Activated CD4-positive, alpha-beta T cell treated with anti-CD3 and anti-CD28 coated beads, Interleukin-2, amount 50 U/mL, for 1 hour (primary cell): ENCODE measurements at places on chromosomes 1 and 21.
A peak's percentile ranks its signal among the peaks of the same experiment; 100 is the strongest.

GRCh38 chr1:59776960-59777852 is 37.5 kb upstream of the HOOK1 start:
- DNase-seq = no peak

- no peak for DNase-seq
Observed at GRCh38 chr1:56897150-56898004, 42.8 kb downstream of the C8A start.

DNA sequence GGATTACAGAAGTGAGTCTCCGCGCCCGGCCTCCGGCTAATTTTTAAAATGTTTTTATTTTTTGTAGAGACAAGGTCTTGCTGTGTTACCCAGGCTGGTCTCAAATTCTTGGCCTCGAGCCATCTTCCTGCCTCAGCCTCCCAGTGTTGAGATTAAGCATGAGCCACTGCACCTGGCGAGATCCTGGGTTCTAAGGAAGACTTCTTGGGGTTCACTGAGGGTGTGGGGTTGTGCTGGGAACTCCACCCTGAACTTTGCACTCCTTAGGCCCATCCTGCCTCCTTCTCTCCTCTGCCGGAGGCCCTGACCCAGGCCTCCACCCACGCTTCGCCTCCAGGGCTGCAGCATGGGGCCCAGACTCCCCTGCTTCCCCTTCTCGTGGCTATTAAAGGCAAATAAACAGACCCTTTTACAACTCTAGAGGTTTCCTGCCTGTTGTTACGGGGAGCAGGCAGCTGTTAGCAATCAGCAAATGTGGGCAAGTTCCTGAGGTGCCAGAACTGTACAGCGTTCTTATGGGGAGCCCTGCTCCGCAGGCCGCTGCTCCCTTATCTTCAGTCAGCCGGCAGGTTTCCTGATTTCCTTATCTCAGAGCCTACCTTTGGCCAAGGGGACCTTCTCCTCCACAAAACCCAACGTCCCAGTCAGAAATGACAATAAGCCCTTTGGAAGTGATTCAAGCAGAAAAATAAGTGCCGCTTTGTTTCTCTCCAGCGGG is 41.0 kb upstream of the LIN9 start:
- DNase-seq = no peak

GRCh38 chr1:157069601-157070000 is 24.1 kb upstream of the ARHGEF11 start:
- no peak for DNase-seq

DNA sequence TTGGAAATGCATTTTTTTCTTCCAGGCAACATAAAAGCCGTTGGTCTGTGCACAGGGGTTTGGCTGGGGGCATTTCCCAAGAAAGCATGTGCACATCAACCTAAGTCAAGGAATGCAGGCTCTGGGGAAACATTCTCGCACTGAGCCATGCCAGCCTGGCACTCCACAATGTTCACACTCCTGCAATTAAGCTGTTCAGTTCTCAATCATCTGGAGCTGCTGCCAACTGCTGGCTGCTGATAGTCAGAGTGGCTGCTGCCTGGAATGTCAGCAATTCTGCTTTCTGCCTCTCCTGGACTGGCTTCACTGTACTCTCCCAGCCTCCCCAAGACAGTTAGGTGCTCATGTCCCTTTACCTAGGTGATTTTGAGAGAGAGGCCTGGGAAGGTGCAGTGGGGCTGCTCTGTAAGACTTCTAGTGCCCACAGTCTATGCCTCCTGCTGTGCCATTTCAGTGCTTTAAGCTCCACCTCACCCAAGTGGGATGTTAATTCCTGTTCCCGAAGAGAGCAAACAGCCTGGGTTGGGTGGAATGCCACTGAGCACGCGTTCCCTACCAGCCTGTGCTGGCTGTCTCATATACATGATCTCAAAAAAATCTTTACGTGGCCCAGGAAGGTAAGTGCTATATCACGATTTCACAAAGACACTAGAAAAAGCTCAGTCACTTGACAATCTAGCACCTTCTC is 131.7 kb downstream of the BRINP2 start:
- no peak for DNase-seq

DNA sequence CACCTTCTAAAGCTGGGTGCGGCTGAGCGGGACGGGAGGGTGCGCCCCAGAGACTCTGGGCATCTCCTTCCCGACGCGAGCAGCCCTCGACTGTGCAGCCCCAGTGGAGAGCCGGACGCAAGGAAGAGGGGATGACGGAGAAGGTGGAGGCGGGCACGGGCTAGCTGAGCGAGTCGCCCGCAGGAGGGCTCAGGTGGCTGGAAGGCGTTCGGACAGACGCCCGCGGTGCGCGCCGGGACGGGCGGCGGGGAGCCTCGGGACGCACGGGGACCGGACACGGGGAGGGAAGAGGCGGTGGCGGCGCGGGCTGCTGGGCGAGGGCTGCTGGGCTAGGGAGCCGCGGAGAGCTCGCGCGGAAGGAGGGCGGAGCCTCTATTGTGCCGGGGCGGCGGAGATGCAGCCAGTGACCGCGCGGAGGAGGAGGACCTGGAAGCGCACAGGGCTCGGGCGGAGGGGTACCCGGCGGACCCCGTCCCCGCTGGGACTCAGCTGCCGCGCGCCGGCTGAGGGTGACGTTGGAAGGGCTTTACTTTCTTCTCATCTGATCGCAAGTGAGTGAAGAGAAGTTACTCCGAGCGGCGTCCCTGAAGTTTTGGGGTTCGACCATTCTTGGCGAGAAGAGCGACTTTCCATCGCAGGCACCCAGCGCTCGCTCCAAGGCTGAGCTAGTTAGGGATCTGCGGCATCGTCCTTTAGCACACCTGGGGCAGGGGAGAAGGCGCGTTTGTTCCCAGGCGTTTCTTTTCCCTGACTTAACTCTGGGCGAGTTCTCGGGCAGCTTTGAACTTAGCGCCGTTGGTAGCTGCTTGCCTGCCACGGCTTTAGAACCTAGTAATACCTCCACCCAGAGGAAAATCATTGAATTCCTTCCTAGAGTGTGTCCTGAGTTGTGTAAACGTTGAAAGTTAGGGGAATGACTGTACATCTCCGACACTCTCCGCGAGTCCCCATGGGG is at the start of gene OLFML2B:
Gene OLFML2B, minus strand, starts transcription at position 323 of the 955 bp plus-strand sequence. CDS start 439 bp downstream, outside the sequence.
- peak; percentile 32 for DNase-seq

DNA sequence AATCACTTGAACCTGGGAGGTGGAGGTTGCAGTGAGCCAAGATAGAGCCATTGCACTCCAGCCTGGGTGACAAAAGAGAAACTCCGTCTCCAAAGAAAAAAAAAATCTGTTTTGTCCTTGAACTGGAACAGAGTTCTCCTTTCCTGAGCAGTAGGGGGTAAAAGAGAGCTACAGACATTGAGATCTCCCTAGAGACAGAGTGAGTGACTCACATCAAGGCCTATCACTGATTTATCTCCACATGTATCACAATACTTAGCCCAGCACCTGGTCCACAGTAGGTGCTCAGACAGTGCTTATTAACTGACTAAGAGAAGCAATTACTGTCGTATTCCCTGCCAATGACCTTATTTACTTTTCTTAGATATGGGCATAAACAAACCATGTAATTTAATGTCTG is 354.1 kb upstream of the C1orf87 start:
- DNase-seq = no peak

- DNase-seq = no peak
Observed at GRCh38 chr1:74502432-74502831, 10.0 kb downstream of the LRRC53 start.

DNA sequence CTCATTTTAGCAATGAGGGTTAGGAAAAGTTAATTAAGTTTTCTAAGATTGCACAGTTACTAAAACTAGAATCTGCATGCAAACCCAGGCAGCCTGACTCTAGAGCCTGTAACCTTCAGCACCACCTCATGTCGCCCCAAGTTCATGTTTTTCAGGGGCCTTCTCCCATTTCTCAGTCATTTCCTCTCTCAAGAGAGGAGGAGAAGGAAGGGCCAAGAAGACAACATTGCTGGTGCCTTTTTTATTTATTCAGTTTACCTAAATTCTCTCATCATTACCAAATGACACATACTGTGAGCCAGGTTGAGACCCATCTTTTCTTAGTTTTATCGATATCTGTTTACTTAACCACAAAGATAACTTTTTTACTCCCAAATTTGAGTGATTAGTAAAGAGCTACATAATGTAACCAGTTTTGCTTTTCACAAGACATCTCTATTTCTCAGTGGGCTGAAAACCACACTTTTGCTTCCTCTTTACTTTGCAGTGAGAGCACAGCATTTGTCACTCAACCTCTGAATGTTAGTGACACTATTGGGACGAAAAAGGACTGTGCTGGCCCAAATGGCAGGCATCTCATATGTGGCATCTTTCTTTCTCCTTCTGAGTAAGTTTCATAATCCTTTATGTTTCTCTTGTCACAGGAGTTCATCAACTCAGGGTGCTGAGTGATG is at the start of gene CD101:
Gene CD101, plus strand, starts transcription at position 507 of the 674 bp plus-strand sequence. Its CDS starts 58 bp downstream, at position 565.
- no peak for DNase-seq

- DNase-seq = no peak
Observed at GRCh38 chr1:54940042-54940441, 40.4 kb upstream of the TMEM61 start.

GRCh38 chr21:25896501-25897056 is 161.8 kb downstream of the GABPA start:
- no peak for DNase-seq

- no peak for DNase-seq
Observed at GRCh38 chr1:108085628-108086027, 114.5 kb downstream of the SLC25A24 start.

DNA sequence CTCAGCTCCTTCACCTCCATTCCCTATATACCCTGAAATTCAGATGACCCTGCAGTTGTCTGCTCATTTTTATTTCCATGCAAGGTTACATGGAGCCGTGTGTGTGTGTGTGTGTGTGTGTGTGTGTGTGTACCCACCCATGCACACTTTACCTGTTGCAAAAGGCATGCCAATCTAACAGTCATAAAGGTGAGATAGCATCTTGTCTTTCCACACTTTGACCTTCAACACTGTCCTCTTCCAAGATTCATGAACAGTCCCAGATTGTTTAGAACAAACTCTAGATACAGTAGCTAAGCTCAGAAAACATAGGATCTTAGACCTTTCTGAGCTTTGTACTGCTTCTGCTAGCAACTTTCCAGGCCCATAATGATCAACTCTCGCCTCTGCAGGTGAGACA is 9.5 kb downstream of the LRRN2 start:
- no peak for DNase-seq

DNA sequence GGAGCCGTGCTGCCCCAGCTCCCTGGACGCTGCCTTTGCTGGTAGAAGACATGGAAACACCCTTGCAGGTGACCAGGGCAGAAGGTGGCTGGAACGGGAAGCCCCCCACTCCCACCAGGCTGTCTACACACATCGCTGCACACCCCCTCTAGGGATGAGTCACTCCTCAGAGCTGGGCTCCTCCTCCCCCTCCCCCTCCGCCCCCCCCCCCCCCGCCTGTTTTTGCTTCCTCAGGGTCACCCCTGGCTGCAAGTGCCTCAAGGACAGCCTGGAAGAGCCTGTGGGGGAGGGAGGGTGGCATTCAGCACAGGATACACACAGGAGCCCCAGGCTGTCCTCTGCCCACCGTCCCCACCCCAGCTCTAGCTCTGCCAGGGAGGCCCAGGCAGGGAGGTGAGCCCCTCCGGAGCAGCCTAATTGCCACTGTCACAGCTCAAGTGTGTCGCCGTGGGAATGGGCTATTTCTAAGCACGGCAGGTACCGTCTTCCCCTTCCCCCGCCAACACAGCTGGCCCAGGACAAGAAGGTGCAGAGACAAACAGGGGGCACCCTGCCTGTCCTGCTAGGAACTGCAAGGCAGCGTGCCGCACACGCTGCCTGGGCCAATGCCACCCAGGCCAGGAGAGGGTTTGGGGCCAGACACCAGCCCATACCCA is 2.5 kb downstream of the FNDC10 start:
- DNase-seq = no peak

DNA sequence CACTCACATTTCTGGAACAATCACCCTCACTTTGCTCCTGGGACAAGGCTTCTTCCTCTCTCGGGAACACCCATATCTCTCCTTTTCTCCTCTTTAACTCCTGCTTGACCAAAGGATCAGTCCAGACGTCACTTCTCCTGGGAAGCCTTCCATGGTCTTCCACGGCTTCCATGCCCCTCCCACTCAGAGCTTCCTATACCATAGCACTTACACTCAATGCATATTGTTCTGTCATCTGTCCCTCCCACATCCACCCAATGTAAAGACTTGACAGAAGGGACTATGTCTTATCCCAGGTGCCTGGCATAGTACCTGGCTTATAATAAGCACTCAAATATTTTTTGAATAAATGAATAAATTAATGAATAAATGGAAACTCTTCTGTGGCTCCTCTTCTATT is 28.2 kb downstream of the CD34 start:
- no peak for DNase-seq
